NT2/D1 (cell line): ENCODE measurements at places on chromosomes 16 and 17.

DNA sequence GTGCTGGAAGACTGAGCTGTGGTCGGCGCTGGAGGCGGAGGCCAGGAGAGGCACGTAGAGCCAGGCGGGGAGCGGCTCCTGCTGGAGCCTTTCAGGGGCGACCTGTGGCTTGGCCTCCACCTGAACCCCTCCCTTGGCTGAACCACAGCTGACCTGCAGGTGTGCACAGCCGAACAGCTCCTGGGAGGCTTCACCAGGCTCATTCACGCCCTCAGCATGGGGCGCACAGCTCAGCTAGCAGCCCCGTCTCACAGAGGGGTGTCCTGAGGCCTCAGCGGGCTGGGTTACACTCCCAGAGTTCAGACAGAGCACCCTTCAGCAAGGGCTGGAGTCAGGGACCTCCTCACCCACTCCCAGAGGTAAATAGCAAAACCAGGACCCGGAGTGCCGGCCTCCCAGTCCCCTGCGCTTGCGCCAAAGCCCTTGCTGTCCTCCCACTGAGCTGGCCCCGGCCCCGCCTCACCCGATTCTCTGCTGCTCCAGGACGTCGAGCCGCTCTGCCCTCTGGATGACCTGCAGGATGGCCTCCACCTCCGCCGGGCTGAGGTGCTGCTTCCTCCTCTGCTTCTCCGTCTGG lies 31.7 kb downstream of the RPH3AL start:
- no peak for DNase-seq

GRCh38 chr17:39706921-39707337 lies 7.1 kb downstream of the ERBB2 start:
- DNase-seq: no peak

DNA sequence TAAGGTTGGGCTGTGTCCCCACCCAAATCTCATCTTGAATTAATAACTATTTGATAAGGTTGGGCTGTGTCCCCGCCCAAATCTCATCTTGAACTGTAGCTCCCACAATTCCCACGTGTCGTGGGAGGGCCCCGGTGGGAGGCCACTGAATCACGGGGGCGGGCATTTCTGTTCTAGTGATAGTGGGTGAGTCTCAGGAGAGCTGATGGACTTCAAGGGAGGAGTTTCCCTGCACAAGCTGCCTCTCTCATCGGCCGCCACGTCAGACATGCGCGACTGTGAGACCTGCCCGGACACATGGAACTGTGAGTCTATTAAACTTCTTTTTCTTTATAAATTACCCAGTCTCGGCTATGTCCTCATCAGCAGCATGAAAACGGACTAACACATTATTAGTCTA lies 44.9 kb upstream of the METRNL start:
- DNase-seq: no peak

DNA sequence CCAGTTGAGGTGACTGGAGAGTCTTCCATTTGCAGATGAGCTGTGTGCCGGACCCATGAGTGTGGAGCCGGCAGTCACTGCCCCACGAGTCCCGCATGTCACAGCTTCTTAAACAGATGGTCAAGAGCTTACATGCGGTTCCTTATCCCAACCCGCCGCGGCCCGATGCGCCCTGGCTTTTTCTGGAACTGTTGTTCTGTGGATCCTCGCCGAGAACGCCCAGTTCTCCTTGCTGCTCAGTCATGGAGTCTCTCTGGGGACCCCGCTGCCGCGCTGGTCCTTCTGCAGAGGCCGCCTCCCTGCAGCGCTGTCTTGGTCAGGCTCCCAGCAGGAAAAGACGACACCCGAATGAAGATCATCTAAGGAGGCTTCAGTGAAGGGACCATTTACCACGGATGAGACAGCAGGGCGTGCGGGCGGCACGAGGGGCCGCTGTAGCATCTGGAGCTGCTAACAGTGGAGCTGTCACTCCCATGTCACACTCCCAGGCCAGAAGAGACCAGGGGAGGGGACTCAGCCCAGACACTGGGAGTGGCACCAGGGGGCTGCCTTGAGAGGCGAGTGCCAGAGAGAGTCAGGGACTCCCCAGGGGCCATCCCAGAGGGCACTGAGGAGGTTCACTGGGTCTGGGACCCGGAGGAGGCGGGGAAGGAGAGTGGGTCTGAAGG lies 10.8 kb upstream of the LGALS3BP start:
- DNase-seq: no peak

DNA sequence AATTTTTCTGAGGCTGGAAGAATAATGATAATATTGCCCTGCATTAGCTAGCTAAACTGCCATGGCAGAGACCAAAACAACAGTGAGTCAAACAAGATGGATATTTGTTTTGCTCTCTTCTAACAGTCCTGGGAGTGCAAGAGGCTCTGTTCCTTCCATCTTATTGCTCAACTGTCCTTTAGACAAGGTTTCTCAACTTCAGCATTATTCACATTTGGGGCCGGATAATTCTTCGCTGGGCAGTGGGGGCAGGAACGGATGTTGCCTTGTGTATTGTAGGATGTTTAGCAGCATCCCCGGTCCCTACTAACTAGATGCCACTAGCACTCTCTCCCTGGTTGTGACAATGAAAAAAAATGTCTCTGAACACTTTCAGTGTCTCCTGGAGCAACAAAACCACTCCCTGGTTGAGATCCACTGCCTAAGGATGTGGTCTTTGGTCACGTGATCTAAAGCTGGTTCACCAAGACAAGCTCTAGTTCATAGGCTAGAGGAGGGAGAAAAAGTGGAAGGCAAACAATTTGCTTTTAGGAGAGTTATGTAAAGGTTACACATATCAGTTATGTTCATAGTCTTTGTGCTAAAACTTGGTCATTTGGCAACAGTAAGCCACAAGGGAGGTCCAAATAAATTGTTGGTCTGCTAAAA lies 144.4 kb downstream of the PCTP start:
- no peak for DNase-seq

DNA sequence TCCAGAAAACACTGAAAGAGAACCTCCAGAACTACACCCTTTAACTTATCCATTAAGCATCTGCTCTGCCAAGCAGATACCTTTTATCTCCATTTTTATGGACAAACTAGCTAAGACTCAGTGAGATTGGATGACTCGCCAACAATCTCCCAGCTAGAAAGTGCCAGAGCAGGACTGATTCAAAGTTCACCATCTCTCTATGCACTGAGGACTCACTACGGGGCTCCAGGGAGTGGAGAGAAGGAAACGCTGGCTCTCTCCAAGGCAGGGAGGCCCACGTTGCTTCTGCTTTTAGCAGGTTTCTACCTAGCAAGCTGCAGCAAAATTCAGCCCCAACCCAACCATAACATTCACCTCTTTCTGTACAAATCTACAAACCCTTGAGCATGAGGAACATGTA lies 52.8 kb upstream of the ARHGAP44 start:
- no peak for DNase-seq

DNA sequence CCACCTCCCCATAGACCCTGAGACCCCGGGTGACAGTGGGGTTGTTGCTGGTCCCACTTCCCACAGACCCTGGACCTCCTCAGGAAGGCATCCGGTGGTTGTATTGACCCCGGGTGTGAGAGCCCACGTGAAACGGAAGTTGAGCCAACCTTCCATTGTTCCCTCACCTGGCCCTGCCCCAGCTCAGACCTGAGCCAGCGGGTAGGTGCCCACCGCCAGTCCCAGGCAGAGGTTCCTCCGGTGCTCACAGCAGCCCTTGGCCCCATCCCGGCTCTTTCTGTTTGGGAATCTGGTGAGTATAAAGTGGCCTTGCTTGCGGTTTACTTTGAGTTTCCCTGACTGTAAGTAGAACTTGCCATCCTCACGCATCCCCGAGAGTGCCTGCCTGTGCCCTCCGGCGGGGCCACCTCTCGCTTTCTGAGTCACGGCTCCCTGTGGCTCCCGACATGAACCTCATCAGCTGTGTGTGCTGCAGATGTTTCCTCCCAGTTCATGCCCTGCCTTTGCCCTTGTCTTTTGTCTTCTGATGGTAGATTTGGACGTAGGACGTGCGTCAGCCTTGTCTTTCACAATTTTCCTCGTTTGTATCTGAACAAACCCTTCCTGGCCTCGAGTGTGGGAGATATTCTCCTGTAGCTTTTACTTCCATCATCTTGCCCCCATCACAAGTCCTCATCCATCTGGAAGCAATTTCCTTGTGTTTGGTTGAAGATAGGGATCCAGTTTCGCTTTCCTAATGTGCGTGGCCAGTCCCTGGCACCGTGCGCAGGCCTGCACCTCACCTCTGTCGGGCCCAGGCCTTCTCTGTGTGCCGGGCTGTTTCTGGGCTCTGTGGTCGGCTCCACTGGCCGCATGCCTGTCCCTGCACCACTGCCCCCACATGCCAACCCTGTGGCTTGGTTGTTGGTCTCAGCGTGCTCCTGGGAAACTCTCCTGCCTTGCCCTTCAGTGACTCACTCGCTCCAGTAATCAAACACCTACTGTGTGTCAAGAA lies 76.0 kb downstream of the METRNL start:
- no peak for DNase-seq
